ENCODE measurements at places on chromosomes 11 and 22.

GRCh38 chr11:115581871-115582639, 77.8 kb upstream of the CADM1 start:
- DNase-seq = no peak

GRCh38 chr11:120532832-120533196, 21.3 kb downstream of the GRIK4 start:
- no peak for DNase-seq

DNA sequence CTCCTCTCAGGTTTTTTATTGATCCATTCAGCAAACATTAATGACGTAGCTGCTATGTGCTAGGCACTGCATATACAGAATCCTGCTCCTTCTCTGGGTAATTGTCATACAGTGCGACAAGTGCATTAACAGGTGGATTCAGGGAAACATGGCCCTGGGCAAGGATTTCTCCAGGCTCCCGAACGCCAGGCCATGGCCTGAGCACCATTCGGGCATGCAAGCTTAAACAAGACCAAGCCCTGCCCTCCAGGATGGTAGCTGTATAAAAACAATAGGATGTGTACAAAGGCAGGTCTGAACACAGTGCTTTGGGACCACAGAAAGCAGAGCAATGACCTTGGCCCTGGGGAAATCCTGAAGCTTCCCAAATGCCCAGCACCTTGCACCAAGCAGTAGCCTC, 9.1 kb upstream of the SYT7 start:
- no peak for DNase-seq

GRCh38 chr22:27757928-27758525, 43.5 kb downstream of the MN1 start:
- DNase-seq = no peak

- DNase-seq = no peak
These were observed 73.6 kb downstream of the TRIM29 start for GRCh38 chr11:120064341-120064740.

- no peak for DNase-seq
These were observed 33.9 kb downstream of the RAB39A start for GRCh38 chr11:107962181-107962580.

DNA sequence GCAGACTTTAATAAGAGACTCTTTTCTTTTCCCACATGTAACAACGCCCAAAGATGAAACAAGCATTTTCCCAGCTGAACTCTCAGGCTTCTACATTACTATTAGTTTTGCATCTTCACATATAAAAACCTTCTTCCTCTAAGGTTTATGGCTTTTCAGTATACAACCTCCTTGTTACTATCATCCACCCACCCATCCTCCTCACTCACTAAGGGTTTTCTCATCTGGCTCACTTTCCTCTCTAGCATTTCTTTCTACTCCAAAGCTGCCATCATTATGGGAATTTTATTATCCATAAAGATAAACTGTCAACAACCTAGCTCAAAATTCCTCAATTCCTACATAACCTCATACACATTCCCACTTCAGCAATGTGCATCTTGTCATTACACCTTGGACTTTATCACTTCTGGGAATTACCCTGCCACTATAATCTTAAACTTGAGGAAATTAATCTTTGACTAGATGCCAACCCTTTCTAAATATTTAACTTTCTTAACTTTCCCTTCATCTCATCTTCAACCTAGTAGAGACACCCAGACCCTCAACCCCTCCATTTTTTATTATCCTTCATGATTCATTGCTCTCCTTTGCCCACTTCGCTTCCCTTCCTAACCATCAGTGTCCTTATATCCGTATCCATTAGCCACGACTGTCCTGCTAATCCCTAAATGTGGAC, 30.9 kb downstream of the MTMR2 start:
- no peak for DNase-seq

DNA sequence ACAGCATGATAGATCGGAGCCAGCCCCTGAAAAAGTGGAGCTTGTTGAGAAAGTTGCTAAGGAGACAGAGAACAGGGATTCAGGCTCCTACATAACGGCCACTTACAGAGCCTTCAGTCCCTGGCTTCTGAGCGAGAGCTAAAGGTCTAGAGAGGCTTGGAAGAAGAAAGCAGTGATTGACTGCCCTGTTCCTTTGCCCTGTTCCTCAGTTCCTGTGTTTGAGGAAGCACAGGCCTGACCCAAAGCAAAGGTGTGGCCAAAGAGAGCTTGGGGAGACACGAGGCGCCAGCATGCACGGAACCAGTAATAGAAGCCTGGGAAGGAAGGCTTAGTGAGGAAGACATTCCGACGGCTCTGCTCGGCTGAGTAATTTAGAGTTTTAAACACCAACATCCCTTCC, 74.1 kb upstream of the CSNK2A3 start:
- DNase-seq = no peak

DNA sequence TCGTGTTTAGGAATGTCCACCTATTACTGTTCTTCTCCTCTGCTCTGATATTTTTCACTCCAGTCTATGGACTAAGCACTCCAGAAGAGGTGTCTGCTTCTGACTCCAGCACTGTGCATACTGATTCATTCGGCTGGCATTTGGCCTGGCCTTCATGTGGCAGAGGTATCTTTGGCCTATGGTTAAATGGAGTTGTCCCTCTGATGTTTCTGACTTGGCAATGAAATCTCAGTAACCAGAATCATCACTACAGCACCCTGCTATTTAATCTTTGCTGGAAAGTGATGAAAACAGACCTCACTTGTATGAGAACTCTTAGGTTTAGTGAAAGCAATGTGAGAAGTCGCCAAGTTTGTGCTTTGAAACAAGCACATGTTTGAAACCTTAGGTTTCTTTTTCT, 155.2 kb downstream of the MAML2 start:
- DNase-seq = no peak

DNA sequence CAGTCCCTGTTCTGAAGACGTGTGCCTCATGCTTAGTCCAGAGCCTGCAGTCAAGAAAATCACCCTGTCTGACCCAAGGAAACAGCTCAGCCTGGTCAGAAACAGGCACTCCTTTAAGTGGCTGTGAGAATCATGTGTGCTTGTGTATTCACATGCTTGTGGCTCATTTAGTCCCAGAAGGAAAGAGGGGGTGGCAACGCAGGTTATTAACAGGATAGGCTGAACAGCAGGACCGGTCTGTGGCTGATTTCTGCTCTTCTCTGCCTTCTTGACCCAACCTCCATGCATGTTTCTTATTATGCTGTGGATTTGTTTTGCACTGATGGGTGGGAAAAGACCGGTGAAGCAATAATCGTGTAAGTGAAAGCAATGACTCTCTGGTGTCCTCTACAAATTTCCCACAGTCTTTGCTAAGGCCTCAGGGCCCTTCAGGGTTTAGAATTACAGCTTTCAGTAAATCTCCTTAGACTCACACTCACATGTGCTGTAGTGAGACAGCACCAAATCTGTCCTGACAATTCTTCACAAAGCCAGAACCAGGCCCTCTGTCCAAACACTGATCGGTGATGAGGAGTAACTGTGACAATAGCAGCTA, 288.1 kb downstream of the ETS1 start:
- peak; percentile 69 for DNase-seq

DNA sequence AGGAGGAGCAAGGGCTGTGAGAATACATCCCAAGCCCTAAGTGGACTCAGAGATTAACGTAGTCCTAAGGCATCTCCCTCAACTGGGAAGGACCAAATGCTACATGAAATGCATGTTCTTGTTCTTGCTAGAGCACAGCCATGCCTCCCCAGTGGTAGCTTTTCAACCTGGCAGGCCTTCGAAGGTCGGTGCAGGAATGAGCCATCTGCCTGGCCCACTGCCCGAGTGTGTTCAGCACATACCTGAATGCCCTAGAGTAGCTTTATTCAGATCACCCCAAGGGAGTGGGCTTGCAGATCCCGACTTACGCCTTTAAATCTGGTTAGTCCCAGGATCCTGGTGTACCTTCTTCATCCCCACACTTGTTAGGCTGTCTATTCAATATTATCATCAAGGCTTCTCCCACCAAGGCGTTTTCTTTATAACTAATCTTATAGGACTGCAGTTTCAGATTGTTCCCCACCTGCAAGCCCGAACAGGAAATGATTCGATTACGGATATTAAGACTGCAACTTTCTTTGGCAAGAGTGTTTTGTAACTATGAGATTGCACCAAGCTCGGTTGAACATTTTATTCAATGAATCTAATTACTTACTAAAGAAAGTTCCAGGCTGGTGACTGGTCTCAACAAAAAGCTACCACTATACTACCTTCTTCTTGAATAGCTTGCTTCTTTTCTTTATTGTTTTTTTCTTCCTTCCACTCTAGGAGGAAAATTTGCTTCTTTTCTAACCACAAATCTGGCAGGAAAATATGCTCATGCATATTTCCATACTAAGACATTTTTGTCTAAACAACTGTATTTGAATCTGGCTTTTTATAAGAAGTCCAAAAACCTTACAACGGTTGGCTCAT, 115.6 kb downstream of the SGSM3 start:
- no peak for DNase-seq

- DNase-seq = no peak
These were observed 42.6 kb upstream of the EED start for GRCh38 chr11:86202013-86202336.

DNA sequence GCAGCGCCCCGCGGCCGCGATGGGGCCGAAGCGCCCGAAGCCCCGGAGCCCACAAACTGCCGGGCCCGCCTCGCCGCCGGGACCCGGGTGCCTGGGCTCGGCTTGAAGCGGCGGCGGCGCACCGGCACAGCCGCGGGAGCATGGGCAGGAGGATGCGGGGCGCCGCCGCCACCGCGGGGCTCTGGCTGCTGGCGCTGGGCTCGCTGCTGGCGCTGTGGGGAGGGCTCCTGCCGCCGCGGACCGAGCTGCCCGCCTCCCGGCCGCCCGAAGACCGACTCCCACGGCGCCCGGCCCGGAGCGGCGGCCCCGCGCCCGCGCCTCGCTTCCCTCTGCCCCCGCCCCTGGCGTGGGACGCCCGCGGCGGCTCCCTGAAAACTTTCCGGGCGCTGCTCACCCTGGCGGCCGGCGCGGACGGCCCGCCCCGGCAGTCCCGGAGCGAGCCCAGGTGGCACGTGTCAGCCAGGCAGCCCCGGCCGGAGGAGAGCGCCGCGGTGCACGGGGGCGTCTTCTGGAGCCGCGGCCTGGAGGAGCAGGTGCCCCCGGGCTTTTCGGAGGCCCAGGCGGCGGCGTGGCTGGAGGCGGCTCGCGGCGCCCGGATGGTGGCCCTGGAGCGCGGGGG, 346 bp downstream of the FJX1 start:
- DNase-seq = no peak

DNA sequence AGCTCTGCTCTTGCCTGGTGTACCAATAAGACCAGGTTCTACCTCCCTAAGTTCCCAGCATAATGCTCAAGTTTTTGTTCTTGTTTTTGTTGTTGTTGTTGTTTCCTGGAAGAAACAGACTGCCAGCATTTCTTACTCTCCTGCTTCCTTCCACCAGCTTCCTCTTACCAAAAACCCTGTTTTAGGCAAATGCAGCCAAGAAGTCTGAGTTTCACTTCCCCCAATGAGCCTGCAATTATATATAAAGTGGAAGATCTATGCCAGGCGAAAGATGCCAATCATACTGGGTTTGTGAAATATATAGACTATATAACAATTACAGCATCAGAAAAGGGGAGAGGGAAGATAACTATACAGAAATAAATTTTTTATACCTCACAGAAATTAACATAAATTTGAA, 931.5 kb upstream of the FAT3 start:
- no peak for DNase-seq

- DNase-seq = no peak
These were observed 1.1 kb downstream of the CHRM1 start for GRCh38 chr11:62919898-62920640.

DNA sequence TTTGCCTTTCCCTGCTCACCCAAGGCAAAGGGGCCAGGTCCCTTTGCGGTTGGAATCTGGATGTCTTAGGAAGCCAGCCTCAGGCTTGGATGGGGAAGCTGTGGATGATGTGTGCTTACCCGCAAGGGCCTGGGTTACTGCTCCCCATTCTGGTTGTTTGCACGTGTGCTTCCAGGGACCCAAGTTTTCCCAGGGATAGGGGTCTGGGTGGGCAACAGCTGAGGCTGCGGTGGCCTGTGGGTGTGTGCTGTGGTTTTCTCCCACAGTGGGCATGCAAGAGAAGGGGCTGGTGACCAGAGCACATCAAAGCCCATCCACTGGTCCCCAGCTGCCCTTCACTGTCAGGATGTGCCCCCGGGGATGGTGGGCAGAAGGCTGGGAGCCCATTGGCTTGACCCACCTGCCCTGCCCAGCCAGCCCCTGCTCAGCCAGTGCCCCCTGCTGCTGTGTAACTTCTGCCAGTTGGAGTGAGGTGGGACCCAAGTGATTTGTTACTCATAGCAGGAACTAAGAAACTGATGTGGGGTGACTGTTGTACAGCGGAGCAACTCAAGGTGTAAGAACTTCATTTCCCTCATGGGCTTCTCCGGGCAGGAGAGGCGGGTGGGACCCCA, 3.3 kb downstream of the CAPN5 start:
- no peak for DNase-seq

- no peak for DNase-seq
These were observed 784.2 kb upstream of the CCDC179 start for GRCh38 chr11:23644443-23644842.

DNA sequence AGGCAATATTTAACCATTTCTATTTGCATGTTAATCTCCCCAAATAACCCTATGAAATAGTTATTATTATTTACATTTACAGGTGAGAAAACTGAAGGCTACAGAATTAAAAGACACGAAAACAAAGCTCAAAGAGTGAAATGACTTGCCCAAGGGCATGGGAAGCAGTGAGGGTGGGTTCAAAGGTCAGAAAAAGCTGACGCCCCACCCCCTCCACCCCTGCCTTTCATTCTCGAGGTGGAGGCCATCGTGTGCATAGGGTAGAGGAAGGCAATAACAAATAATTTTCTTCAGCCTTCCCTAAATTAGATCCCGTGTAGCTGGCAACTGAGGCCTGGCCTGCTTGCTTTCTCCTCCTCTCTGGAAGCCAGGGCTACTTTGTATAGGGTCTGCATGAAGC, 56.1 kb upstream of the RBFOX2 start:
- DNase-seq = no peak

GRCh38 chr11:110355011-110355744, 58.8 kb upstream of the RDX start:
- no peak for DNase-seq

GRCh38 chr22:26701323-26701722, 43.9 kb downstream of the MIAT start:
- no peak for DNase-seq

- peak; percentile 61 for DNase-seq
These were observed 35.0 kb downstream of the ZC3H12C start for GRCh38 chr11:110128161-110128560.

- no peak for DNase-seq
These were observed 941 bp downstream of the CLCF1 start for GRCh38 chr11:67372321-67372992.

- no peak for DNase-seq
These were observed 10.7 kb upstream of the FAM83F start for GRCh38 chr22:39984006-39984405.

- DNase-seq = no peak
These were observed 20.6 kb upstream of the TMEM218 start for GRCh38 chr11:125132071-125132470.

Measured in fibroblast of the conjunctiva (primary cell).